ENCODE measurements at places on chromosomes 7 and 10.

GRCh38 chr10:19815036-19815730 lies 1.0 kb upstream of the PLXDC2 start:
- DNase-seq: no peak

- DNase-seq: peak; percentile 99
Observed at GRCh38 chr7:876077-876971, at the start of gene GET4. Gene GET4 (plus strand): TSS chr7:876554. CDS start chr7:876646, 92 bp downstream.

DNA sequence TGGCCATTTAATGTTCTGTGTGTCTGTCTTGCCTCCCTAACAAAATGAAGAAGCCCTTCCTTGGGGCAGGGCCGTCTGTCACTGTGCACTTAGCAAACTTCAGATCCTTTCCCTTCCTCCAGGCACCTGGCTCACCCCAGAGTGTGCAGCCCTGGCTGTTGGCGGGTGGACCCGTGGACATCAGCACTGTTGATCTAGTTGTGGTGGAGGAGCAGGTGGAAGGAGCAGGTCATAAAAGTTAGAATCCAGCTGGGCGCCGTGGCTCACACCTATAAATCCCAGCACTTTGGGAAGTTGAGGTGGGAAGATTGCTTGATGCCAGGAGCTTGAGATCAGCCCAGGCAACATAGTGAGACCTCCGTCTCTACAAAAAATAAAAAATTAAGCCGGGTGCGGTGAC lies 12.7 kb downstream of the RAB19 start:
- no peak for DNase-seq

DNA sequence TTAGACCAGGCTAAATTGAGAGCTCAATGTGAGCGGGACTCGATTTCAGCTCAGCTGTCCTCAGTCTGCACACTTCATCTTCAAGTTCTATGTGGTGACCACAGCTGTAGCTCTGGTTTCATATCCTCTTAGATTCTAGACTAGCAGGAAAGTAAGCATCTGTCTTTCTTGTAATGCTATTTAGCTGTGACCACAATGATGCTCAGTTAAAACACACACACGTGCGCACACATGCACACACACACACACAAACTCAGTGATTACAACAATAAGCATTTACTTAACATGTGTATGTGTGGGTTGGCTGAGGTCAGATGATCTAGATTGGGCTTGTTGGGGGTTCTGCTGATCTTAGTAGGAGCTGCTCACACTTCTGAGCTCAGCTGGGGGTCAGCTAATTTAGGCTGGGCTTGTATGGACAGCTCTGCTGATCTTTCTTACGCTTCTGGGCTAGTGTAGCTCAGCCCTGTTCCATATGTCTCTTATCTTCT lies 82.5 kb downstream of the ZNF365 start:
- DNase-seq: no peak

GRCh38 chr10:23367896-23368595 lies 23.4 kb upstream of the C10orf67 start:
- DNase-seq: no peak

- DNase-seq: no peak
Observed at GRCh38 chr10:119393019-119393418, 149.5 kb downstream of the RGS10 start.

DNA sequence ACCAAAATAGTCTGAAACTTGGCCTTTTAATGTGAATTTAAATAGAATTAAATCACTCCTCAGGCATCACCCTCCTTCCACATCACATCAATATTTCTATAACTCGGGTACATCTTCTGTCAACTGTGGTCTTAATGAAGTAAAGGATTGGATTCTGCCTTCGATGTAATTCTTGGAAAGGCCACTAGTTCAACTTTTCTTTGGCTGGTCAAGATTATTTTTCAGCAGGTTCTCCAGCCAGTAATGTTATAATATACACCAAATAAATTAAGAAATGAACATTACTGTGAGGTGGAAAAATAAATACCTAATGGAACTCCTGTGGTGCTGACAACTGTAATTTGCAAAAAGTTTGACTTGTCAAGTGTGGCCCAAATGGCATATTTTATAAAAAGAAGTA lies 9.7 kb upstream of the SLC16A9 start:
- DNase-seq: no peak

GRCh38 chr10:47031211-47031900 lies 120.1 kb downstream of the PTPN20 start:
- no peak for DNase-seq

GRCh38 chr7:55019691-55020465 lies 1.1 kb downstream of the EGFR start:
- no peak for DNase-seq

- no peak for DNase-seq
Observed at GRCh38 chr10:63497321-63497720, 23.9 kb upstream of the REEP3 start.

DNA sequence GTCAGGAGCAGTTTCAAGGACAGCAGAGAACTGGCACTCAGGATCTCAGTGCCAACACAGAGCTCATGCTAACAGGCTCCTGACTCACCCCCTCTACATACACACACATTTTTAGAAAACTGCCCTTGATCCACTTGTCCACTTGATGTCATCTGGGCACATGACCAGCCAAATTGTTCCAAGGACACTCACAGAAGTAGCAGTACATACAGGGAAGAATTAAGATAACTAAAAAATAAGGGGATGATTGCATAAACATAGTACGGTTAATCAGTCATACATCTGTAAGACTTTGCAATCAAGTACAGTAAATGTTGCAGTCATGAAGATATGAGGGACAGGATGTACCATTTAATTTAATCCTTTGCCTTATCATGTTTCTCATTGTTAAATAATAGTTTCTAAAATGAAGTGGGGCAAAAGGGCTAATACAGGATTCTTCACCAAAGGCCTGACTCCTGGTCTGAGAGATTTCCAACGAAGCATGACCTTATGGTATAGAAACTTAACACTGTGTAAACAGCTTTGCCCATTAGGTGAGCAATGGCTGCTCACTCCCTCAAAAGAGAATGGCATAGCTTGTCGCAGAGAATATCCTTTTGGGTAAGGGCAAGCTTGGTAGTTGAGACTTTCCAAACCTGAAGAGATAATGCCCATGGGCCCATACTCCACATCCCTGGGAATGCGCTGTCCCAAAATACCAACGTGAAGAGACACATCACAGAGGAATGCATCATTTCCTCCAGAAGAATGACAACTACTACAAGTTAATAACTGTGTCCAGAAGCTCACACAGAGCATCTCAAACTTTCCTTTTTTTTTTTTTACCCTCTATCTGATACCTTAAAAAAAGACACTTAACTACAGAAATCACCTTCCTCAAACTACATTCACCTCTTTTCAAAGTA lies 94.1 kb downstream of the ARMH3 start:
- DNase-seq: no peak

DNA sequence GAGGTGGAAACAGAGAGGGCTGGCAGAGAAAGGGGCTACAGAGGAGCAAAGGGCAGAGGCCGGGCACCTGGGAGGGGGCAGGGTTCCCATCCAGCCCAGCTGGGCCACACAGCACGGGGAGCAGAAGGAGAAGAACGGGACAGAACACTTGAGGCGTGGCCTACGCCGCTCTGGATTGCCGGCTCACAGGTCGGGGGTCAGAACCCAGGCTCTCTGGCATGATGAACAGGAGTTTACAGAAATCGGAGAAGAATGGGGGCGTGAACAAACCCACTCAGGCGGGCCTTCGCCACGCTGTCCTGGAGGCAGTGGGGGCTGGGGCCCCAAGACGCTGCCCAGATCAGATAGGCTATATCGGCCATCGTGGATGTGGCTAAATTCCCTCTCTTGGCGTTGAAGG lies 362.2 kb upstream of the SHH start:
- no peak for DNase-seq

- no peak for DNase-seq
Observed at GRCh38 chr7:151460474-151460855, 20.5 kb upstream of the CRYGN start.

DNA sequence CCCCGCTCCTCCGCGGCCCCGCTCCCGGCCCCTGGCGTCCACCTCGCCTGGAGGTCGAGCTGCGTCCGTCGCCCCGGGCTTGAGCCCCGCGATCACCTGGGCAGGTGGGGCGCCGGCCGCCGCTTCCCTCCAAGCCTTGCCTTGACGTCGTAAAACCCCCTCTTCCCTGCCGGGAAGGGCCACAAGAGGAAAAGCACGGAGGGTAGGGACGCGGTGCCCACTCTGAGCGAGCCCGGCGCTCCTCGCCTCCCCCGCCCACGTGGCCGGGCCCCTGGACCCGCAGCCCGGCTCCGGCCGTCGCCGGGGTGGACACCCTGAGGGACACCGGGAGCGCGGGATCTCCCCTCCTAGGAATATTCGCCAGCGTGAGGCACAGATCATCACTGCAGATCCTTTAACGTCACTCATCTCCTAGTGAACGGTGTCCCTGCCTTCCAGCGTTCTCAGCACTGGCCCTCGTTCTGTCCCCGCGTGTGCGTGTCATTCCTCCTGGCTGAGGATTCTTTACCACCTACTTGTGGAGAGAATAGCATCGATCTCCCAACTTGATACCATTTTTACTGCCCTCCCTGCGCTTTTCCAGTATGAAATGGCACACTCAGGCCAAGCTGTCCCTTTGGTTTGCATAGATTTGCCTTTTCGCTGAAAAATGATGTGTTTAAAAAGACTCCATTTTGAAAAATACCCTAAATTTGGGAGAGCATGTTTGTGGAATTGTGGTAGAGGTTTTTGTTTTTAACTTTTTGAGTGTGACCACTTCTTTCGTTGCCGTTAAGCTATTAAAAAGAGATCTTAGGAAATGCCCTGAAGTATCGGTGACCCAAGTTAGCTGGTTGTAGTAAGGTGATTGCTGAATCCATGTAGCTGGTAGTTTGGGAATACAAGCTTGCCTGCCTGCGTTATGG lies 649 bp downstream of the ACTR3B start:
- DNase-seq: no peak

DNA sequence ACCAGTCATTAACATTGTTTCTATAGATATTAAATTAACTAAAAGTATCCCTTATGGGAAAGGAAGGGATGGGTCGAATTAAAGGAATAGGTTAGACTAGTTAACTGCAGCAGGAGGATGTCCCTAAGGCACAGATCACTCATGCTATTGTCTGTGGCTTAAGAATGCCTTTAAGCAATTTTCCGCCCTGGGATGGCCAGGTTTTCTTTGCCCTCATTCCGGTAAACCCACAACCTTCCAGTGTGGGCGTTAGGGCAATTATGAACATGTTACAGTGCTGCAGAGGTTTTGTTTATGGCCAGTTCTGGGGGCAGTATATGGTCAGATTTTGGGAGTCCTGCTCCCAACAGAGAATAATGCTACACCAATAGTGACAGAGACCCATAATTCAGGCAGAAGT lies 139.3 kb upstream of the CDK13 start:
- no peak for DNase-seq

DNA sequence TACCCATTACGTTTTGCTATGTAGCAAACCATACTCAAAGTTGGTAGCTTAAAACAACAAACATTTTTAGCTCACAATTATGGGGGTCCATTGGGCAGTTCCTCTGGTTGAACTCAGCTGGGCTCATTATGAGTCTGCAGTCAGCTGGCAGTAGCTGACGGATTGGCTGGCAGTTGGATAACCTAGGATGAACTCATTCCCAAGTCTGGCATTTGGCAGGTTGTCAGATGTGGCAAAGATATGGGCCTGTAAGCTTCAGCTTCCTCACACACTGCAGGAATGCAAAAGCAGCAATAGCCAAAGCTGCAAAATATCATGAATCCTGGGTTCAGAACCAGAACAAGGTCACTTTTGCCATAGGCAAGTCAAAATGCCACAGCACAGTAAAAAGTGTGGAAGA lies 412.2 kb upstream of the SORCS1 start:
- no peak for DNase-seq

DNA sequence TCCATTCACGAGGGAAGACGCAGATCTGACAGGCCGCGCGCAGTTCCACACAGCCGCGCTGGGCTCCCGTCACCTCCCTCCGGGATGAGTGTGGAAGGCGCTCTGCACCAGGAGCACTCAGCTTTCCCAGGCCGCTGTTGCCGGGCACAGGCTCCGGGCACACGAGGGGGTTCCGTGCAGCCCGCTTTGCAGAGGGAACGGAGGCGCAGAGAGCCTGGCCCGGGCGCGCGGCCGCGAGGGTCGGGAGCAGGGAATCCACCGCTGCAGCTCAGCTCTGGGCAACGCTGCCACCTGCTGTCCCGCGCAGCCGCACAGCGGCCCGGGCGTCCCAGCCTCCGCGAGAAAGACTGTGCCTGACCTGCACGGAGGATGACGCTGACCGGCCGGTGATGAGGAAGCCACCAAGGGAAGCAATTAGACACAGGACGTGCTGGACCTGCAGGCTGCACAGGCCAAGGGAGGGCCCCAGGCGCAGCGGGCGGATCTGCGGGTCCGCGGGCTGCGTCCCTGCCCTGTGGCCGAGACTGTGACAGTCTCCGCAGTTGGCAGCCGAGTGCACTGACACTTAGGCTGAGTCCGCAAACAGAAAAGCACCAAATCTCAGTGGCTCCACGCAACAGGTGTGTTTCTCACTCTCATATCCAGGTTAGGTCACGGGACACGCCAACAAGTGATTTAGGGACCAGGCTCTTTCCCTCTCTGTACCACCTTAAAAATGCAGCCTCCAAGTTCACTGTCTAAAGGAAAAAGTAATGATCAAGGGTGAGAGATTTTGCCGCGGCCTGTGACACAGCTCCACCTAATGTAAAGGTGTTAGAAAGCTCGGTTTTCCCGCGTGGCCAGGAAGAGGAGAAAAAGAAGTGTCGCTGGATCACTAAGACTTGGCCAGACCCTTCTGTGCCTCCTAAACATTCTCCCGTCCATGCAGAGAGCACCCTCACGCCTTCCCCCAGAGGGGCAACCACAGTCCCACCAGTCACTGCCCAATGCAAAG lies 94.5 kb downstream of the SEC61G start:
- no peak for DNase-seq

- DNase-seq: no peak
Observed at GRCh38 chr10:77911535-77912123, 14.9 kb downstream of the DLG5 start.

- DNase-seq: no peak
Observed at GRCh38 chr7:26511866-26512265, 220.2 kb downstream of the SNX10 start.

Measured in activated naive CD4-positive, alpha-beta T cell (primary cell).